ENCODE measurements at places on chromosomes 6 and 20.

DNA sequence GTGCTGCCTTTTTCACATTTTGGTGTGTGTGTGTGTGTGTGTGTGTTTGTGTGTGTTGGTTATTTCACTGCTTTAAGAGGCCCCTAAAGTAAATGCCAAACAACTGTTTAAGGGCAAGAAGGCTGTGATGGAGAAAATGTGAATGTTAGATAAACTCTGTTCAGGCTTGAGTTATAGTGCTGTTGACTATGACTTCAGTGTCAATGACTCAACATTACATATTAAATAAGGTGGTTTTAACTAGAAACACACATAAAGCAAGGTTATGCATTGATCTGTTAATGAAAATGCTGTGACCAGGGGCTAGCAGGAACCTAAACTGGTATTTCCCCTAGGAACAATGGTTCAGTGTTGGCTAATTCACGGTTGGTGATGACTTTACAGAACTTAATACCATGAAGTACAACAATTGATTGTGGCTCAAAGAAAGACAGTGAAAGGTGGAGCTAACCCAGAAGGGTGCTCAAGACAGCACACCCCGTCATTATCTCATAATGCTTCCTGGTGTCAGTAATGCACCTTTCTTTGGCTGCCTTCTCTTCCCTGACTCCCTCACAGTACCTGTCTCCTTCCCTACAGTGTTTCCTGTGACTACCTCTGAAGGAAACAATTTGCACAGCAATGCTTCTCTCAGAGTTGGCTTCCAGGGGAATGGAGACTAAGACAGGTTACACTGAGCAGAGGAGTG, 116.1 kb downstream of the RIN2 start:
- DNase-seq: no peak

DNA sequence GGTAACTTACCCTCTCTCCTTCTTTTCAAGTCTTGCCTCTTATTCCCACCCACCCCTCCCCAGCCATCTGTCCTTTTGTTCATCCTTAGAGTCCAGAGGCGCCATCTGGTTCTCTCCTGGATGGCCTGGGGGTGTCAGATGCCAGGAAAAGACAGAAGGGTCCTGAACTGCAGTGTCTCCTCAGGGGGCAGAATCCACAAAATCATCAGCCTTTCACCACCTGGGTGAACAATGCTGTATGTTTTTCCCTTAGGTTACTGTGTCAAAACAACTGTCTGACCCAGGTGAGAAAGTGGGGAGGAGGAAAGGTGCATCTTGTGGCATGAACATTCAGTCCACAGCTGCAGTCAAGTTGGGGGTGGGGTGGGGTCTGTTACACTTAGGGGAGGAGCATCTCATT, 47.9 kb upstream of the FYN start:
- no peak for DNase-seq

DNA sequence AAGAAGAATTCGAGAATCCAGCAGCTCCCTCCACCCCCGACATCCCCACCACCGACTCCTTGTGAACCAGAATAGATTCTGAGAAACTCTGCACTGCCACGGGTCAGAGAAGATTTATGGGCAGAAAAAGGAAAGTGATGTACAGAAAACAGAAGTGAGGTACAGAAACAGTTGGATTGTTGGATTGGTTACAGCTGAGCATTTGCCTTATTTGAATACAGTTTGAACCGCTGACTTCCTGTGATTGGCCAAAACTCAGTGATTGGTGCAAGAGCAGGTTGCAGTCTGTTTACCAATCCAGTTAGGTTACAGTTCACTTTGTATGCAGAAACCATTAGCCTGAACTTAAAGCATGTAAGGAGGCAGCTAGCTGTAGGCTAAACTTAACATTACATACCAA, 131.2 kb upstream of the HDDC2 start:
- no peak for DNase-seq

- DNase-seq: no peak
These were observed 218.6 kb upstream of the MOCS1 start for GRCh38 chr6:40152701-40153436.

- DNase-seq: no peak
These were observed 16.9 kb upstream of the SNAI1 start for GRCh38 chr20:49965781-49966305.

DNA sequence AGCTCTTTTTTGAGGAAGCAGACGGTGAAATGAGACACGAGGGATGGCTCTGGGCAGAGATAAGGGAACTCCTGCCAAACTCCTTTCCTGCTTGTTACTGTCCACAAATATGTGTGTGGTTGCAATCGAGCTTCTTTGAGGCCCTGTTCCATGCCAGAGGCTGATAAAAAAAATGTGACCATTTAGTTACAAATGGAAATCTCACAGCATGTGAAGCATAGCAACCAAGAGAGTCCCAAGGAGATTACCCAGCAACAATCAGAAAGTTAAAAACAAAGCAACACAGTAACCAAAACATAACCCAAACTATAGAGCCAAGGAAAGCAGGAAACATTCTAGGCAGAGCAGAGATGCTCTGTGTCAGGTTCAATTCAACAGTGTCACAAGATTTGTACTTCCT, 35.4 kb upstream of the HMGN3 start:
- DNase-seq: no peak

DNA sequence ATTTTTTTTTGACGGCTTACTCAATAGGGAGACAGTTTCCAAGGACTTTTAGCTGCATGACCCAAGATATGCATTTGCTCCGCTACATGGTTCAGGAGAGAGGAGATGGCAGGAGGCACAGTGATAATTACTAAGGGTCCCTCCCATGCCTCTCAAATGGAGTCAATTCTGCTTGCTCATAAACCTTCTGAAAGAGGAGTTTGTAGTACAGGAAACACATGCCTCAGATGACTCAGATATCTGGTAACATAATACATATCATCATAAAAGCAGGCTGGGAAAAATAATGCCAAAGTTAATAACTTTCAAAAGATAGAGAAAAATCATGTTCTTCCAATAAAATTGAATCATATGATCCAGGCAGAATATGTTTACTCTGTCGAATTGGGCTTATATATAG, 97.6 kb upstream of the DEFB112 start:
- no peak for DNase-seq

DNA sequence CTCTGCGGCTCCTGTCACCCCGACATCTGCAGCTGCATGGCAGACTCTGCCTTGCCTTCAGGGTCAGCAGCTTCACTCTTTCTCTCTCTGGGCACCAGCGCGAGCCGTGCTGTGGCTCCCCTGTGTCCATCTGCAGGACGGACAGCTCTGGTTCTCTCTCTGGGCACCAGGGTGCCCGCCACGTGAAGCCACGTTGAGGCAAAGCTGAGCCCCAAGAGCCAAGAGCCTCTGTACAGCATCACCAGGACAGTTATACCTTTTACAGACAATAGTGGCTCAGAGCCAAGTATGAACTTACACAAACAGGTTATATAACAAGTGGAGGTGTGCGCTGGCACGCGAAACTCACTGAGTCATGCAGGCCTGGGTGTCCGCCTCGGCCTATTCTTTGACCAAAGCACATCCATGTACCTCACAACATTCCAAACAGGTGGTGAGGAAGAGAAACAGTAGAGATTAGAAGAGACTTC, 50.8 kb downstream of the FAM50B start:
- DNase-seq: no peak

DNA sequence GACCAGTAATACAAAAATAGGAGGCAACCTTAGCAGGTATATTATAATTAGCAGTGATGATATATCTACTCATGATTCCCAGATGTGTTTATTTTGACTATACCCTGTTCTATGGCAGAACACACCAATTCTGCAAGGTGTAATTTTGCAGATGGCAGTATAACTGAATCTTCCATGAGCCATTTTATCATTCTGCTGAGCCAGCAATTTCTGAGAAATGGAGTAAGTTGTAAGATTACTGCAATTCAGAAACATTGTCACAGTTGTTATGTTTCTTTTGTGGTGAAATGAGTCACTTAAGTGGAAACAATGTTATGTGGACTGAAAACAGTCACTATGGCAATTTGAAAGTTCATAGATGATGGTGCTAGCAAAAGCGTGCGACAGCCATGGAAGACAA, 63.7 kb upstream of the RIMS1 start:
- no peak for DNase-seq

GRCh38 chr6:15232836-15233510, 12.9 kb upstream of the JARID2 start:
- no peak for DNase-seq

- no peak for DNase-seq
These were observed 15.9 kb upstream of the TRERF1 start for GRCh38 chr6:42467651-42468050.

DNA sequence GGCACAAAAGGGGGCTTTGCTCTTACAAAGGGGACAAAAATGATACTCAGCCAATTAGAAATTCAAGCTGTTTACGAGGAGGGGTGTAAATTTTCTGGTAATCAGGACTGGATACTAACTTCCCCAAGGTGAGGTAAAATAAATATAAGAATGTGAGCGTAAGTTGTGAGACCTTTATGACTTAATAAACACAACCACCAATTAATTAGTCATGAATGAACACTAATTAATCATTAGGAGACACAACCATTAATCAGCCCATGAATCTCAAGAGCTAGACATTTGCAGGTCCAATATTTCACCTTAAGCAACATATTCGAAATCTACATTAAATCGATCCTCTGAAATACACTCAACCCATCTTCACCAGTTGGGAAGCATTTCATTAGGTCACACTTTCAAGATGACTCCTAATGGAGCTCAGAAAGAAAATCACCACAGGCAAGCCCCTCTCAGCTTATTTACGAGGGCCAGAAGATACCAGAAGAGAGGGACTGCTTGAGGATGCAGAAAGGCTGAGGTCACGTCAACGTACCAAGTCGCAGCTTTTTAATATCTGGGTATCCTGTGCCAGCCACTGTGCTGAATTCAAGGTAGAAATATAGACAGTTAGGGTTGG, 2.7 kb downstream of the ADTRP start:
- DNase-seq: no peak

DNA sequence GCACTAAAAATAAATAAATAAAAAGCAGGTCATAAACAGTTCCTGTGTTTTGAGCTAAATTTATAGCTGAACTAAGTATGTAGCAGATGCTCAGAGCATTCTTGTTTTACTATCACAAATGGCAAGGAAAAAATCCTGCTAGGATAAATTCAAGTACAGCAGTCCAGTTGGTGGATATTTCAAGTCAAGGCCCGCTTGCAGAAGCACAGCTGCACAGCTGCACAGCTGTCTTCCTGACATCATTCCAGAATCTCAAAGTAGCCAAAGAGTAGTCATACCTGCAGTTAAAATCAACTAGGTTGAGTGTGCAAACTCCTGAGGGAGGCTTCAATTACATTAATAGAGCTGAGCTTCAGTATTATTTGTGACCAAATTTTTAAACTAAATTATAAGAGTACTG, 297.7 kb upstream of the MANEA start:
- no peak for DNase-seq

GRCh38 chr20:44811150-44811685, 872 bp upstream of the RIMS4 start:
- no peak for DNase-seq

GRCh38 chr6:87965806-87966205, 81.8 kb upstream of the SPACA1 start:
- no peak for DNase-seq

GRCh38 chr20:19809505-19809904, 51.4 kb downstream of the RIN2 start:
- no peak for DNase-seq

DNA sequence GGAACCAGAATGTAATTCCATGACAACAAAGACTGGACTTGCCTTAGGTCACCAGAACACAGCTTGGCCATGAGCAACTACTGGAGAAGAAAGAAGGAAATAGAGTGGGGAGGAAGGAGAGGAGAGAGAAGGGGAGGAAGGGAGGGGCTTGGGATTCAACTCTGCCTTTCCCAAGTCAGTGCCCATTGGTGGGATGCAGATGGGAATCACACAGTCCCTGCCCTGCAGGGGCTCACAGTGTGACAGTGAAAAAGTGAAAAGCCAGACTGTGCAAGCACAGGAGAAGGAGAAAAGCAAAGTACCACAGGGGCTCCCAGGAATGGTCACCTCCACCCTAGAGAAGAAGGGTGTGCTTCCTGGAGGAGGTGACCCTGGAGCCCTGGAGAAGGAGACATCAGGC, 14.0 kb downstream of the RIMS4 start:
- no peak for DNase-seq

DNA sequence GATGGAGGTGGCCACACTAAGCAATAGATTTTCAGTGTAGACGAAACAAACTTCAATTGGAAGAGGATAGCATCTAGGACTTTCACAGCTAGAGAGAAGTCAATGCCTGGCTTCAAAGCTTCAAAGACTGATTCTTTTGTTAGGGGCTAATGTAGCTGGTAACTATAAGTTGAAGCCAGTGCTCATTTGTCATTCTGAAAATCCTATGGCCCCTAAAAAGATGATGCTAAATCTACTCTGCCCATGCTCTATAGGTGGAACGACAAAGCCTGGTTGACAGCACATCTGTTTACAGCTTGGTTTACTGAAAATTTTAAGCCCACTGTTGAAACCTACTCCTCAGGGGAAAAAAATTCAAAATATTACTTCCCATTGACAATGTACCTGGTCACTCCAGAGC, 226.7 kb downstream of the BCAS1 start:
- no peak for DNase-seq

DNA sequence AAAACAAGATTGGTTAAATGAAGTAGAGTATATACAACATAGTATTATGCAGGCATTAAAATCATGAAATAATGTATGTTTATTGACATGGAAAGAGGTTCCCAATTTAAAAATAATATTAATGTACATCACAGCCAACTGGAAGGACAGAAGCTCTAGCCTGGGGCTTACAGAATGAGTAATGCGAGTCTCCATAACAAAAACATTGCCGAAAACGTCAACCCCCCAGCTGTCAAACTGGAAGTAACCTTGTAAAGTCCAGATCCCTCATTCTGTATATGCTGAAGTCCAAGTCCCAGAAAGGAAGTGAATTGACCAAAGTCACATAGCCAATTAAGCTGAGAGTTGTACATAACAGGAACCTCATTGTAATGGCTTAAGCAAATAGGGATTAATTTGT, 128.7 kb upstream of the ECI2 start:
- no peak for DNase-seq

- no peak for DNase-seq
These were observed 136.9 kb upstream of the SUPT3H start for GRCh38 chr6:45514454-45515230.

- DNase-seq: no peak
These were observed 7.8 kb downstream of the ARFGAP1 start for GRCh38 chr20:63280371-63280770.

DNA sequence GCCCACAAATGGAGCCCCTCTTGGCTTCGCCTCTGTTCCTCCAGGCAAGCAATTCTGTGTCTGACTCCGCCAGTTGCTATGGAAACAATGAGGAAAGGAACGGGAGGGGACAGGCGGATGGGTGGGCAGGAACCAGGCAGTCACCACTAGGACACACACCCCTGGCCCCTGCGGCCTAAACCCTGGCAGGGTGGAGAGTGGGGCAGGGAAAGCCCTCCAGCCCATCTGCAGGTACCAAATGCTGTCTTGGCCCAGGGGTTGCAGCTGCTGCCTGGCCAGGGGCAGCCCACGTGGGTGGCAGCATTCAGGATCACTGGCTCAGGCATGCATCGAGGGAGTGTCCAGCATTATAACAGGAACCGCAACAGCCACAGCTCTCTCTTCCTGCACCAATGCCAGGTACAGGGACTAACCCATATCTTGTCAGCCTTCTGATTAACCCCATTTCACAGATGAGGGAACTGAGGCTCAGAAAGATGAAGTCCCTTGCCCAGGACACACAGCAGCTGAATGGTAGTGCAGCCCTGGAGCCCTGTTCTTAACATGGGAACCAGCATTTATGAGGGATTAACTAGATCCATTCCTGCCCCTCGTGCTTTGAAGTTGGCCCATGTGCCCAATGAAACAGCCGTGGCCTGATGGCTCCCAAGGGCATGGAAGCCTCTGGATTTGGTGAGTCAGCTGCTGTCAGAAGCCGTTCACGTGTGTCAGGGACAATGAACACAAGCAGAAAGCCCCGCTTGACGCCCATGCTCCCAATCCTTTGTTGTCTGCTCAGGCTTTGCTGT, 66.3 kb downstream of the NOL4L start:
- DNase-seq: no peak
